ENCODE measurements at places on chromosomes 13 and 19.

DNA sequence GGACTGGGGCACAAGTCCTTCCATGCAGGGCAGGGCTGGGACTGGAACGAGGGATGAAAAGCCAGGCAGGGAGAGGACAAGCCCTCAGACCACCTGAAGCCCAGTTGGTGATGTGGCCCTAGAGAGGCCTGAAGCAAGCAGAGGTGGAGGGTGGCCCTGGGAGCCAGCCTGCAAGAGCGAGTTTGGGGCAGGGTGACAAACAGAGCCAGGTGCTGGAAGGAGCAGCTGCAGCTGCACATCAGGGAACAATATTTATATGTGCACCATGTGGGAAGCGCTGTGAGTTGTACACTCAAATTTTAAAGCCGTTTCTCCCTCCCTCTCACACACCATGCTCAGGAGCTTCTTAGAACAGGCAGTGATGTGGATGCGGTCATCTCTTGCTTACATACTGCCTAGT lies 67.8 kb downstream of the FGF9 start:
- DNase-seq, result no peak

GRCh38 chr19:16193466-16193865 lies 4.2 kb upstream of the AP1M1 start:
- DNase-seq, result no peak

DNA sequence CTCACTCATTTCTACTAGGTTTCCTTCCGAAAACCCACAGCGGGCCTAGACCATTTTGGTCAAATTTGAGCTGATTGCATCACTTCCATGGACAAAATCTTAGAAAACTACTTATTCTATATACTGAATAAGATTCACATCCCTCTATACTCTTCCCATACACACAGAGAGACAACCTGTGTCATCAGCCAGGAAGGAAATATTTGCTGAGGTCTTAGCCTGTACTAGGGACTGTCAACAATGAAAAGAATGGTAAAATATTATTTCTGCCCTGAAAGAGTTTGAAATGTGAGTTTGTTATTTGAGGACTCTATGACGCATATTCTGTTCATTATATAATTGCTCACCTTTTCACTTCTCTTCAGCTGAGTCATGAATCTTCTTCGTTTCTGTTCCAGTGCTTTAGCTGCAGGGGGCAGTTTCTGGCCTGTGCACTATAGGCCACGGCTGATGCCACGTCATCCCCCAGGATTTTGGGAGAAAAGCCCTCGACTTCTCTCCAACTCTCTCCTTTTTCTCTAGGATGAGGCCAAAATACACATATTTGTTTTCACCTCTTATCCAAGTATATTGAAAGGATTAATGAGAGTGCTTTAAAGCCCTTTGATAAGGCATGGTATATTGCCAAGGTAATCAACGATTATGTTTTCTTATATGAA lies 47.7 kb downstream of the GSX1 start:
- no peak for DNase-seq

DNA sequence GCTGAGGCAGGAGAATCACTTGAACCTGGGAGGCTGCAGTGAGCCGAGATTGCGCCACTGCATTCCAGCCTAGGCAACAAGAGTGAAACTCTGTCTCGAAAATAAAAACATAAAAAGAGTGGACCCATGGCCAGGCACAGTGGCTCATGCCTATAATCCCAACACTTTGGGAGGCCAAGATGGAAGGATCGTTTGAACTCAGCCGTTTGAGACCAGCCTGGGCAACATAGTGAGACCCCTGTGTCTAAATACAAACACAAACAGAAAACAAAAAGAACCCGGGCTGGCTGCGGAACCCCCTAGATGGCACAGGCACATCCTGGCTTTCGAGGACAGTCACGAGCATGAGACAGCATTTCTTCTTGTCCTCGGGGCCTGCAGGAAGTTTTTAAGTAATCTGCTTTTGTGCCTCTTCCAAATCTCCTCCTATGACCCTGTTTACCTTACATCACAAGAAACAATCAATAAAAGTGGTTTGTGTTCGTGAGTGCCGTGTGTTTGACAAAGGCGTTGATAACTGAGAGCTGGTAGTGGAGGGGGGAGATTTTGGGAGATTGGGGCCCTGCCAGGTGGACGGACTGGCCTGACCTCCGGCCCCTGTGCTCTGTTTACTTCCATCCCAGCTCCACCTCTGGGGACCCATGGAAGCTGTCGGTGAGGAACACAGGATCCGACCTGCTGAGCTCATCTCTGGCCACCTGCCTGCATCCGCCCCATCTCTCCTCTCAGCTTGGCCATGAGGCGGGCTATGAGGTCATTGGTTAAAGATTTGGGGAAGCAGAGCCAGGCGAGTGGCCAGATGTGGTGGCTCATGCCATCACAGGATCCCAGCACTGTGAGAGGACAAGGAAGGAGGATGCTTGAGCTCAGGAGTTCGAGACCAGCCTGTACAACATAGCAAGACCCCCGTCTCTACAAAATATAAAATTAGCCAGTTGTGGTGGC lies 5.9 kb upstream of the GDF15 start:
- peak; percentile 84 for DNase-seq

DNA sequence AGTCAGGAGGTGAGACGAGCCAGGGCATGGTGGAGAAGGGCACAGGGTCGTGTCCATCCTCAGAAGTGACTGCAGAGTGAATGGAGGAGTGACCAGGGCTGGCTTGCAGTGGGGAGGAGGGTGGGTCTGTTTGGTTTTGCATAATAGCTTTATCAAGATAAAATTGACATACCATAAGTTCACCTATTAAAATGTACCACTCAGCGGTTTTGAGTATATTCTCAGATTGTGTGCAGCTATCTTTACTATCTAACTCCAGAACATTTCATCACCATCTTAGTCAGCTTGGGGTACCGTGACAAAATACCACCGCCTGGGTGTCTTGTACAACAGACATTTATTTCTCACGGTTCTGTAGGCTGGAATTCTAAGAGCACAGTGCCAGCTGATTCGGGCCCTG lies 13.2 kb downstream of the ZNF8 start:
- DNase-seq, result no peak

- no peak for DNase-seq
These were observed 6.3 kb upstream of the ATP11A start for GRCh38 chr13:112683581-112683980.

GRCh38 chr19:13526552-13526951 lies 20.3 kb upstream of the CACNA1A start:
- DNase-seq, result no peak

- DNase-seq, result no peak
These were observed 17.4 kb downstream of the PIP5K1C start for GRCh38 chr19:3682741-3683404.

DNA sequence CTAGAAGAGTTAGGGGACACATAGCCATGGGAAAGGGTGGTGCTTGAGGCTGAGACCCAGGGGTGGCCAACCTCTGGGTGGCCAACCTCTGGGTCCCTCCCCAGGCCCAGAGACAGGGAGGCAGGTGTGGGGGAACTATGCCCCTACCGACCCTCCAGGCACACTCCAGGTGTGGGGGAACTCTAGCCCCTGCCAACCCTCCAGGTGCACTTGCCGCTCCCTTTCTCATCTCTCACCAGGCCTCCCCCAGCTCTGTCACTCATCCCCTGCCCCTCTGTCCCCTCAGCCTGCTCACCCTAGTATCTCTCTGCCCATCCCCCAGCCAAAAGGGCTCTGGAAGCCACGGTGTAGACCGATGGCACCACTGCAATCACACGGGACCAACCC lies 10.6 kb upstream of the VSTM2B start:
- DNase-seq, result no peak

DNA sequence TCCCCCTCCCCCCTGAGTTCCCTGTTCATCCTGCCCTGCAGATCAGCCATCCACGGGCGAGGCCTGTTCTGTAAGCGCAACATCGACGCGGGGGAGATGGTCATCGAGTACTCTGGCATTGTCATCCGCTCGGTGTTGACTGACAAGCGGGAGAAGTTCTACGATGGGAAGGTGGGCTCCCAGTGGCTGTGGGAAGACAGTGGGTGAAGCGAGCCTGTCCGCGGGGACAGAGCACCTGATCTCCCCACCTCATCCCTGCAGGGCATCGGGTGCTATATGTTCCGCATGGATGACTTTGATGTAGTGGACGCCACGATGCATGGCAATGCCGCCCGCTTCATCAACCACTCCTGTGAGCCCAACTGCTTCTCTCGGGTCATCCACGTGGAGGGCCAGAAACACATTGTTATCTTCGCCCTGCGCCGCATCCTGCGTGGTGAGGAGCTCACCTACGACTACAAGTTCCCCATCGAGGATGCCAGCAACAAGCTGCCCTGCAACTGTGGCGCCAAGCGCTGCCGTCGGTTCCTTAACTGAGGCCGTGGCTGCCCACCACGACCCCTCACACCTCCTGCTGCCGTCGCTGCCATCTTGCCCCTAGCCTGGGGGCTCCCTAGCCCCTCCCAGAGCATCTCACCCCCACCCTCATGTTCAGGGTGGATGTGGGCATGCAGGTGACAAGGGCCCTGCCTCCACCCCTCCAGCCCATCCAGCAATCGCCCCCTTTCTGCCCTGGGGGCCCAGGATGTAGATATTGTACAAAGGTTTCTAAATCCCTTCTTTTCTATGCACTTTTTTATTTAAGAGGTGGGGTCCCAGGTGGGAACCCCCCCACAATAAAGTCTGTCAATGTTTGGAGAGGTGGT lies 4.0 kb downstream of the IGFLR1 start:
- no peak for DNase-seq
